H1 (cell line): ENCODE measurements at places on chromosomes 2 and 18.

GRCh38 chr18:73880387-73880786, 267.2 kb downstream of the FBXO15 start:
- no peak for DNase-seq

DNA sequence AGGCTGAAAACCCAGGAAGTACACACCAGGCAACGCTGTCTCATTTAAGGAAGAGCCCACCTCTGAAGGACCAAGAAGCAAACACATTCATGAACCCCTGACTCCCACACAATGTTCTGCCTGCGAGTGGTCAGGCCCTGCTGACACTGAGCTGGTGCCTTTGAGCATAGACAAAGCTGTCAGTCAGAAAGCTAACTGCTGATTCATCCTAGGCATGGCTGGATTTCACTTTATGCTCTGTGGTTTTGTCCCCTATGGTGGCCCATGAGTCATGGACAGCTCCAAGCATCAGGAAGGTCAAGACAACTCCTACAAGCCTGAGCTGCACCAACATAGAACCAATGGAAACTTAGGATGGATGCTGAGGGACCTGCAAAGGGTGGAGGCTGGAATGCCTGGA, 78.9 kb downstream of the UXS1 start:
- DNase-seq, result no peak

DNA sequence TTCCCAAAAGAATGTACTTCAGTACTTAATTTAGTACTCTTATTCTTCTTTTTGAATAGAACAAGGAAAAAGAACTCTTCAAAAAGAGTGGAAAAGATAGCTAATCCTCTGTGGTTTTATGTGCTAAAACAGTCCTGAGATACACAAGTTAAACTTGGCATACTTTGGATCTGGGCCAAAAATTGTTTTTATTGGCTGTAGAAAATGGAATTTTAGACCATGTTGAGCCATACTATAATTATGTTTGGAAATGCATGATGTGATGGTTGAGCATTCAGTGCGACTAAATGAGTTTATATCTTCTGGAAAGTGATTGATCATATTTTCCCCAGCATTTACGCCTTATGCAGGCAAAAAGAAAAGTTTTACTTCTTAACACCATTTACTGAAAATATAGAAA, 18.0 kb upstream of the PDE1A start:
- DNase-seq, result no peak

- no peak for DNase-seq
Observed at GRCh38 chr2:237096911-237097310, 11.2 kb downstream of the COPS8 start.

- DNase-seq, result no peak
Observed at GRCh38 chr2:65955259-65955658, 479.7 kb upstream of the MEIS1 start.

DNA sequence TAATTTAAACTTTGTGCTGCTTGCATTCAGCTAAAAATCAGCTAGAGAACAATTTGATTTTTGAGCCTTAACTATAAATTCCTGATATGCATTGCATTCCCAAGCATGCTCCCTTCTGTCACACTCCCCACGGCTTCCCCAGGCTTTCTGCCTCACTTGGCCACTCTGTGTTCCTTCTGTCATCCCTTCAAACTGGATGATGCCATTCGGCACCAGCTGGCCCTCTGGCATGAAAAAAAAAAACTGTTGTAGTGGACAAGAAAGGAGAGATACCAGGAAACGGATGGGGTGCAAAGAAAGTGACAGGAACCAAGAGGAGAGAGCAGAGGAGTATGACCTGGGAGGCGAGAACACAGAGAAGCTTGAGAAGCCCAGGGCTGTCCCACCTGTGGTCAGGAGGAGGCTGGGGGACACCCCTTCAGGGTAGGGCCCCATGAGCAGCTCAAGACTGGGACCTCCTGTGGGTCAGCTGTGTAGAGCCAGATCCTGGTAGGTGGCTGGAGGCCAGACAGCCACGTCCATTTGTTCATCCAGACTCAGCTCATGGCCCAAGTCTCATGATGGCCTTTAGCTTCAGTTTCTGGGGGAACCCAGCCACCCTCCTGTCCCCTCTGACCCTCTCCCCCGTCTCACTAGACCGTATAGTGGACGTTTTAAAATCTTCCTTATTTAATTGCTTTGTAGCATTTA, 211.8 kb downstream of the GBX2 start:
- no peak for DNase-seq

GRCh38 chr2:48482313-48482712, 47.6 kb upstream of the STON1 start:
- no peak for DNase-seq

- DNase-seq, result no peak
Observed at GRCh38 chr2:172429301-172429968, 2.0 kb downstream of the ITGA6 start.

- DNase-seq, result no peak
Observed at GRCh38 chr2:381181-381580, 93.3 kb upstream of the ALKAL2 start.

- no peak for DNase-seq
Observed at GRCh38 chr2:119198240-119198840, 25.3 kb upstream of the STEAP3 start.

- DNase-seq, result no peak
Observed at GRCh38 chr2:207939342-207940108, 85.8 kb downstream of the PLEKHM3 start.

- DNase-seq, result no peak
Observed at GRCh38 chr18:21703241-21703820, 1.2 kb downstream of the ABHD3 start.

GRCh38 chr2:58939388-58939787, 698.3 kb upstream of the FANCL start:
- DNase-seq, result no peak

DNA sequence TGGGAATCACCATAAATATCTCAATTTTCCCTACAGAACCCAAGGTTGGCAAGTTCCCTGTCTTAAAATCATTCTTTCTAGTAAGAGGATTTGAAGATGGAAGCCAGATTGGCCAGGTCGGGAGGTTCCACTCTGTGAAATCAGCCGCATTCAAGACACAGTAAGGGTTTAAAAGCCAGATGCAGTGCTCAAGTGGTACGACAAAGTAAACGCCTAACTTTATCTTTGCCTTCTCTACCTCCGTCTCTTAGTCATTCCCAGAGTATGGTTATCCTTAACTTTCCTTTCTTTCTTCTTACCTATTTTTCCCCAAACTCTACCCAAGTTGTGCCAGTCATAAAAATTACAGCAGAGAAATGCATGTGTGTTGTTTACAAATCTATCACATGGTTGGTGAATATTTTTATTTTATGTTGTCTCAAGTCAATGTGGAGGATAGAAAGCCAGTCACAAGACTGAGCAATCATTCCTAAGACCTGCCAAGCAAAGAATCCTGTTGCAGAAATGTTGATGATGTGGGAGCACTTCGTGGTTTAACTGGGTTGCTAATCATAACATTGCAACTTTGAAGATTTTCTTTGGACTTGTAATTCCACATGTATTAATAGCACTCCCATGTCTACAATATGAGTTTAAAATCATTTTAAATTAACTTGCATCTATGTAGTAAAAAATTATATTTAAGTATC, 62.6 kb downstream of the SLC40A1 start:
- no peak for DNase-seq

GRCh38 chr18:14015416-14015815, 100.1 kb upstream of the MC2R start:
- no peak for DNase-seq

- DNase-seq, result peak; percentile 73
Observed at GRCh38 chr2:44934038-44934982, 7.2 kb upstream of the SIX3 start.

DNA sequence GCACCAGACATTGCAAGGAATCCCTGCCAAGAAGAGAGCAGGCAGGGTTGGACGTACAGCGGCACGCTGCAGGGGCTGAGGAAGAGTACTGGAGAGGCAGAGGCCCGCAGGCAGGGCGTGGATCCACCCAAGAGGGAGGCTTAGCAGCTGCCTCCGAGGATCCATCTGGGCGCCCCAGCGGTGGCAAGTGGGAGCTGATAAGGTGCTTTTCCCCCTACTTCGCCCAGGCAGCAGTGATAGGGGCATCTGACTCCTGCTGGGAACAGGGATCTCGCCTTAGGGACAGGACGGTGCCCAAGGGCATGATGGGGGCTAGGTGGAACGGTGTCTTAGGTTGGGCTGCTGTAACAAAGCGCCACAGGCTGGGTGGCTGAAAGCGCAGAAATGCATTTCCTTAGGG, 67.4 kb upstream of the HS6ST1 start:
- DNase-seq, result no peak
